Uterus (tissue), 4 donors: ENCODE measurements at places on chromosomes 2 and 18.

DNA sequence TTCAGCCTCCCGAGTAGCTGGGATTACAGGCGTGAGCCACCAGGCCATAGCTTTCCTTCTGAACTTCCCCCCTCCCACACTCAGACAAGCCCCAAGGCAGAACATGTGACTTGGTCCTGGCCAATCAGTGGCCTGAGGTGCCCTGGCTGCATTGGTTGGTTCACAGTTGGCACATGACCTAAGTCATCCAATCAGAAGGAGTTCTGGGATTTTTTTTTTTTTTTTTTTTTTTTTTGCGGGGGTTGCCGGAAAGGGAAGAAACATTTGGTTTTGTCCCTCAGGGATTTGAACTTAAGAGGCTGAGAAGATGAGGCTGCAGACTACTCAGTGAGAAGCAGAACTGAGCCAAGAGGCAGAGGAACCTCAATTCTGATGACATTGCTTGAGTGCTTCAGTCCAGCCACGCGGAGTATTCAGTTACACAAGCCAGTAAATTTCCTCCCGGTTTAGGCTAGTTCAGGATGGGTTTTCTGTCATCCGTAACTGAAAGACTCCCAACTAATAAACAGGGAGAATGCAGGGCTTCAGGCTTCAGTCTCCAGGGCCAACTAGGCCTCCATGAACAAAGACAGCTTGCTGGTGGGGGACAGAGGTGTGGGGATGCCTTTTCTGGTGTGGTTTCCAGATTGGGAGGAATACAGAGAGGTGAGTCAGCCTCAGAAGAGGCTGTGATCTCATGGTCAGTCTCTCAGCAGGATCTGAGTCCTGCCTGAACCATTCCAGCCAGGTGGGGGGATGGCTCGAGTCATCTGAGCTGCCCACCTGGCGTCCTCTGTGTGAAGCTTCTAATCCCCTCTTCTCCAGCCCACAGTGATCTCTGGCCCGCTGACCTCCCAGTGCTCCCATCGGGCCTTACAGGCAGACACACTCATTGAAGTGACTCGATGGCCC is 9.2 kb downstream of the PTMA start:
- peaks cover 4% of the 10 kb centered on the region for H3K4me1 ChIP-seq
- no peak for DNase-seq
- H3K27ac ChIP-seq = no peak overlapping the region
- H3K27me3 ChIP-seq = no peaks in the 10 kb centered on the region
- no peak overlapping the region for H3K4me3 ChIP-seq

GRCh38 chr2:234433201-234433600 is 63.7 kb downstream of the ARL4C start:
- no peak overlapping the region for H3K27ac ChIP-seq
- DNase-seq = no peak
- no peak overlapping the region for H3K4me3 ChIP-seq
- no peaks in the 10 kb centered on the region for H3K36me3 ChIP-seq
- H3K4me1 ChIP-seq = no peaks in the 10 kb centered on the region

- H3K36me3 ChIP-seq = no peaks in the 10 kb centered on the region
- no peaks in the 10 kb centered on the region for H3K27me3 ChIP-seq
- no peaks in the 10 kb centered on the region for H3K4me1 ChIP-seq
- no peak for DNase-seq
- H3K27ac ChIP-seq = no peak overlapping the region
Measured at GRCh38 chr2:55283083-55283482, 14.1 kb upstream of the MTIF2 start.

DNA sequence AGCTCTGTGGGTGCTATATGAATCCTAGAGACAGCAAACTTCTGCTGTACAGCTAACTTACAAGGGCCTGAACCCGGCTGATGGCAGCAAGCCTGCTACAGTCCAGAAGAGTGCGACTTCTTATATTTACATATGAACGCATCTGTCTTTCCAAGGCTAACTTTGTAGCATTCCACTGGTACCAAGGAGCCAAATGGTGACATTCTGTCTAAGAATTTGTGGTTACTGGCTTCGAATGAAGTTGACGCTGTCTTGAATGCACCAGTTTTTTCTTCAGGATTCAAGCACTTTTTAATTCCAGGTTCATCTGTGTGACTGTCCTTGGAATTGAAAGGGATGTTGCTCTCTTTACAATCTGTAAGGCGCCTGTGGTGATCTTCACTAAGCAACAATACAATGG is 42.4 kb downstream of the THUMPD2 start:
- H3K27me3 ChIP-seq = no peaks in the 10 kb centered on the region
- H3K27ac ChIP-seq = no peak overlapping the region
- H3K4me3 ChIP-seq = no peak overlapping the region
- no peaks in the 10 kb centered on the region for H3K4me1 ChIP-seq
- no peak for DNase-seq

DNA sequence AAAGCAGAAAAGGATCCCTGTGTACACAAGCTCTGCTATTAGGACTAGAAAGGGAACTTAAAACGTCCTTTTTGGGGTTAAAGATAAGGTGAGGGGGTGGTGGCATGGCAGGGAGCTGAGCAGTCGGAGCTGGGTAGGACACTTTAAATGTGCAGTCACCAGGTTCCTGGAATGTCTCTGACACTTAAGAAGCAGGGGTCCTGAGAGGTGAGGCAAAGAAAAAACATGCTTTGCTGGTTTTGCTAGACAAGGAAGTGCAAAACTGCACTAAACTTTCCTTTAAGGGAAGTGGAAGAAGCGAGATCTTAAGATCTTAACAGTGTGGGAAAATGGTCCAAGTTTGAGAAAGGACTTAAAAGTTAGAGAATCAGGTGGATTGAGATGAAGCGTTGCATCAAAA is 99.5 kb upstream of the MAP3K20 start:
- DNase-seq = no peak
- H3K27me3 ChIP-seq = no peaks in the 10 kb centered on the region
- H3K4me3 ChIP-seq = no peak overlapping the region
- H3K27ac ChIP-seq = no peak overlapping the region
- H3K4me1 ChIP-seq = no peaks in the 10 kb centered on the region

GRCh38 chr2:173008786-173009185 is 66.9 kb upstream of the MAP3K20 start:
- H3K27ac ChIP-seq = no peak overlapping the region
- no peaks in the 10 kb centered on the region for H3K27me3 ChIP-seq
- DNase-seq = no peak

DNA sequence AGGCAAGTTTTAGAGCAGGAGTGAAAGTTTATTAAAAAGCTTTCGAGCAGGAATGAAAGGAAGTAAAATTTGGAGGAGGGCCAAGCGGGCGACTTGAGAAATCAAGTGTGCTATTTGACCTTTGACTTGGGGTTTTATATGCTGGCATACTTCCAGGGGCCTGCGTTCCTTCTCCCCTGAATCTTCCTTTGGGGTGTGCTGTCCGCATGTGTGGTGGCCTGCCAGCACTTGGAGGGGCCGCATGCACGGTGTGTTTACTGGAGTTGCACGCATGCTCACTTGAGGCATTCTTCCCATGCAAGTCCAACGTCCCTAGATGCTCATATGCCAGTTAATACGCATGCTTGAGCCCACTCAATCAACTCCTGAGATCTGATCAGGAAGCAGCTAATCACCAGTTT is 78.3 kb upstream of the MAP4K4 start:
- no peaks in the 10 kb centered on the region for H3K27me3 ChIP-seq
- peak; percentile 34 for DNase-seq
- H3K4me1 ChIP-seq = no peaks in the 10 kb centered on the region
- no peaks in the 10 kb centered on the region for H3K36me3 ChIP-seq

- no peak overlapping the region for H3K4me3 ChIP-seq
- no peaks in the 10 kb centered on the region for H3K27me3 ChIP-seq
Measured at GRCh38 chr18:55685638-55686037, 97.6 kb upstream of the TCF4 start.

DNA sequence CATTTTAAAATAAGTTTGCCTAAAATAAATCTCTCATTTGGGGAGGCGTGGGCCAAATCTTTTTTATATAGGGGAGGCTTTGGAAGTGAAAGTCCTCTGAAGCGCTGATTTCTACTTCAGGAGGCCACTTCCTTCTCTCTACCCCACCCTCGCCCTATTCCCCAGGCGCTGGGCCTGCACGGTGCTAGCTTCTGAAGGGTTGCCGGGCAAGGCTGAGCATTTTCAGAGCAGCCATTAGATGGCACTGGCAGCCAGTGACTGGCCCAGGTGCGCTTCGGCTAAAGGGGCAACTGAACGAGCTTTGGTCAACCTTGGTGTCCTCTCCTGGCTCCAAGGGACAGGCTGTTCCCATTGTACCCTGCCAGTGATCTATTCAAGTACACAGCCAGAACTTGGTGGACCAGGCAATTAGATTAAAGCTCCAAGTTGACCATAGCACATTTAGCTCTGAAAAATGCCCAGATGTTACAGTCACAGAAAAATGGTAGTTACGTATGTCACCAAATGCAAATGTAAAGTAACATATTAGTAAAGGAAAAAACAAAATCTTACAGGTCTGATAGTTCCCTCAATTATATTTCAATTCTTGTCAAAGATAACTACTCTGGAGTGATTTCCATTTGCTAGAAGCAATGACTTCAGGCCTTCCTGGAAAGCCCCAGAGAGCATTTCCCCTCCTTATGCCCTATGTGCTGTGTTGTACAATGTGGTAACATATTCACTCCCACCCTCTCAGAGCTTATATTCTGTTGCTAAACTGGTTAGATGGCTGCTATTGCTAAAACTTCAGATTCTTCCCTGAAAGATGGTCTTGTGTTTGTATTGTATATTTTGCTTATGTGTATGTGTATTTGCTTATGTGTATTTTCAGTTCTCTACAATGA is 2.1 kb downstream of the POMC start:
- no peak overlapping the region for H3K4me3 ChIP-seq
- H3K27me3 ChIP-seq = no peaks in the 10 kb centered on the region
- H3K27ac ChIP-seq = no peak overlapping the region
- DNase-seq = no peak
- no peaks in the 10 kb centered on the region for H3K36me3 ChIP-seq
- no peaks in the 10 kb centered on the region for H3K4me1 ChIP-seq

GRCh38 chr2:37583402-37583801 is 88.0 kb downstream of the CDC42EP3 start:
- peaks cover 13% of the 10 kb centered on the region for H3K4me1 ChIP-seq
- no peaks in the 10 kb centered on the region for H3K36me3 ChIP-seq
- H3K27me3 ChIP-seq = no peaks in the 10 kb centered on the region
- DNase-seq = no peak
- H3K27ac ChIP-seq = peak overlapping the region; percentile 78

- H3K4me1 ChIP-seq = no peaks in the 10 kb centered on the region
- no peaks in the 10 kb centered on the region for H3K36me3 ChIP-seq
- H3K27ac ChIP-seq = no peak overlapping the region
- H3K27me3 ChIP-seq = no peaks in the 10 kb centered on the region
- DNase-seq = no peak
Measured at GRCh38 chr2:19819097-19820065, 82.4 kb downstream of the TTC32 start.
